Stimulated activated CD8-positive, alpha-beta memory T cell treated with anti-CD3 and anti-CD28 coated beads, Interleukin-7, amount 100 ng/mL, for 1 hour (primary cell): ENCODE measurements at places on chromosomes 12 and 14.

DNA sequence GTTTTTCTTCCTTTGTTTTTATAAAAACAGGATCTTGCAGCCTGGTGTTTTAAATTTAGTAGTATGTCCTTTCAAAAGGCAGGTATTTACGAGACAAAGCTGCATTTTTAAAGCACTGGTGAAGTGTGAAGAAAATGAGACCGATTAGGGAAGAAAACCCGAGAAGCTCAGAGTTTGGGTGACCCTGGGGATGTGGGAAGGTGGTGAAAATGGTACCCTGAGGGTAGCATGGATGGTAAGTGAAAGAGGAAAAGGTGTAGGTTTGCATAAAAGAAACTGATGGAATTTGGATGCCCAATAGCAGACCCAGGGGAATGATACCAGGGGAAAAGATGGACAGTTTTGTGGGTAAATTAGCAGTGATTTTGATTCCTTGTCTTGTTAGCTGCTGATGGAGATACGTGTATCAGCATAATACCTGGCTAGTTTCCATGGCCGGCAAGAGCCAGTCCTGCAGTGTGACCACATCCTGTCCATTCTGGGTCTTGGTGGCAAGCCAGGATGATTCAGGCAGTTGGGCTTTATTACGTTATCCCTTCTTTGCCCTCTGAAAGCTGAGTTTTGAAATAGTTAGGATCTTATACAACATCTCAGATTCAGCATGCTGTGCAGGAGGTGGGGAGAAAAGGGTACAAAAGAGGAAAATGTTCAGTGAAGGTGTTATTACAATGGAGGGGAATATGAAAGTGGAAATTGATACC is 8.9 kb downstream of the BICD1 start:
- DNase-seq, result no peak

DNA sequence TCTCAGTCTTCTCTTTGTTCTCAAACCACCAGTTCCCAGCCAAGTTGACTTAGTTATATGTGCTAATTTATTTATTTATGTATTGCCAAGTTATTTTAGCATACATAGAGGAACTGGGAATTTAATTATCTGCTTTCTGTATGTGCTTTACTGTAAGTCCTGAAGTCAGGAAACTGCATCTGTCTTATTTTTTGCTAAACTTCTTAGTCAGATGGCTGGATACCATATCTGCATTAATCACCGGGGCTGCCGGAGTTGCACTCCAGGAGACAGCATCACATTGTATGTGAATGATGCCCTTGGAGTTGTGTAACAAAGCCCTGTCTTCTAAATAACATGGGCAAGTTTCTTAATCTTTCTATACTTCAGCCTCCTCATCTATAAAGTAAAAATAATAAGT is 96.2 kb downstream of the MON2 start:
- DNase-seq, result no peak

GRCh38 chr14:91390165-91390778 is 27.3 kb downstream of the CCDC88C start:
- DNase-seq, result no peak

DNA sequence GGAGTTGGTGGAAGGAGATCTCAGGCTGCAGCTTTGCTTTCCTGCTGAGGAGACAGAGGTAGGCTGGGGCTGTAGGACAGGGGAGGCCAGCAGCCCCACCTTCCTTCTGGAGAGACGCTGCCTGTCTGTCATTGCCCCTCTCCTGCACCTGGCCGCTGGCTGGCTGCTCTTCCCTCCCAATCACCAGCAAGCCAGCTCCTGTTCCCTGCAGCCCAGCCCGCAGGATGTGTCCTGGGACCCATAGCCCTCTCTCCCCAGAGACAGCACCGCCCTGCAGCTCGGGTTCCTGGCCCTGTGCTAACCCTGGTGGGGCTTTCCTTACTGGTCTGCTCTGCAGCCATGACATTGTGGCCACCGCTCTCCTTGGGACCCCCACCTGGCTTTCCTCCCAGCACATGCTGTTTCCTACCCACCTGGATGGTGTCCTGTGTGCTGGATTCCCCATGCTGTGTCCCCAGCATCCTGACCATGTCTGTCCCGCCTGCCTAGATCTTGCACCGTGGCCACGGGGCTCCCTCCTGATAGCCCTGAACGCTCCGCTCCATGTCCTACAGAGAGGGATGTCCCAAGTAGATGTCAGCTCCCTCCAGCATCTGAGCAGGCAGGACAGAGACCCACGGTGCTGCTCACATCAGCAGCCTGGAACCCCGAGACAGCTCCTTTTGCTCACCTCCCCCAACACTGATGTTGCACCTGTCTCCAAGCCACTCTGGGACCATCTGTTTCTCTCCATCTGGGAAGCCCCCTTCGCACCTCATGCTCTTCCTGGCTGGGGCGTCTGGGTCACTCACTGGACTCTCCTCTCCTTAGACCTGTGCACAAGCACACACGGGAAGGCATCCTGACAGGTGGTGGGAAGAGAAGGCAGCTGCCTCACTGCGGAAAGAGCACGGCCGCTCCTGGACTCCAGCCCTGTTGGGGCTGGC is 1.1 kb upstream of the MTA1 start:
- no peak for DNase-seq

- no peak for DNase-seq
These were observed 124.7 kb downstream of the PAPOLA start for GRCh38 chr14:96626916-96627315.

DNA sequence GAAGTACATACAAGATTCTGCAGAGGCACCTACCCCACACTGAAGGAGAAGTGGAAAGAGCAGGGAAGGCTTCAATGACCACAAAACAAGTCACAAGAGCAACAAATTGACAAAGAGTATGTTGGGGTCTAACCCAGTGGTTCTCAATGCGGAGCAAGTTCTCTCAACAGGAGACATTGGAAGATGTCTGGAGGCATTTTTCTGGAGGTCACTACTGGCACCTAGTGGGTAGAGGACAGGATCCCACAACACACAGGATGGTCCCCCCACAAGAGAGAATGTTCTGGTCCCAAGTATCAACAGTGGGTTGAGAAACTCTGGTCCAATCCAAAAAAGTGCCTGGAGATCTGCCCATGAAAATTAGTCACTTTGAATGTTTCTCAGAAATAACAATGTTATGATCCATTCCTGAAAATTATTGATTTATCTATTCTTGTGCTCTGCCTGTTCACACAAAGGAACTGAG is 3.4 kb downstream of the SSH1 start:
- no peak for DNase-seq

GRCh38 chr12:26936559-26937442 is 980 bp downstream of the INTS13 start:
- no peak for DNase-seq

- DNase-seq, result no peak
These were observed 38.7 kb downstream of the PRICKLE1 start for GRCh38 chr12:42550800-42551199.

DNA sequence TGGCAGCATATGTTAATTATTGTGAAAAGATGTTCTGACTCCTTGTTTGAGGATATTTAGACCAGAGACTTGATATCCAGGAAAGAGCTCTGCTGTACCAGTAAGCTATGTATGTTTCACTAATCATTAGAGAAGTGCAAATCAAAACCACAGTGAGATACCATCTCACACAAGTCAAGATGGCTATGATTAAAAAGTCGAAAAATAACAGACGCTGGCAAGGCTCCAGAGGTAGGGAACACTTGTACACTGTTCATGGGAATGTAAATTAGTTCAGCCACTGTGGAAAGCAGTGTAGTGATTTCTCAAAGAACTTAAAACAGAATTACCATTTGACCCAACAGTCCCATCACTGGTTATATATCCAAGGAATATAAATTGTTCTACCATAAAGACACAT is 171.6 kb downstream of the DPY19L2 start:
- no peak for DNase-seq

GRCh38 chr14:99199846-99200653 is 71.9 kb downstream of the BCL11B start:
- no peak for DNase-seq

GRCh38 chr12:3292677-3293412 is 198.2 kb upstream of the PRMT8 start:
- DNase-seq, result no peak

DNA sequence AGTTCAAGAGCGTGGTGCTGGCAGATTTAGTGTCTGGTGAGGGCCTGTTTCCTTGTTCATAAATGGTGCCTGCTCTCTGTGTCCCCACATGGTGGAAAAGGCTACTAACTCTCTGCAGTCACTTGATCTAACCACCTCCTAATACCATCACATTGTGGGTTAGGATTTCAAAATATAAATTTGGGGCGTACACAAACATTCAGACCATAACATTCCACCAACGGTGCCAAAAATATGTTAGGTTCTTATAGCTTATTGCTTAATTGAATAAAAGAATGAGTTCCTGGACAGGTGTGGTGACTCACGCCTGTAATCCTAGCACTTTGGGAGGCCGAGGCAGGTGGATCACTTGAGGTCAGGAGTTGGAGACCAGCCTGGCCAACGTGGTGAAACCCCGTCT is 3.4 kb upstream of the DYRK2 start:
- no peak for DNase-seq

DNA sequence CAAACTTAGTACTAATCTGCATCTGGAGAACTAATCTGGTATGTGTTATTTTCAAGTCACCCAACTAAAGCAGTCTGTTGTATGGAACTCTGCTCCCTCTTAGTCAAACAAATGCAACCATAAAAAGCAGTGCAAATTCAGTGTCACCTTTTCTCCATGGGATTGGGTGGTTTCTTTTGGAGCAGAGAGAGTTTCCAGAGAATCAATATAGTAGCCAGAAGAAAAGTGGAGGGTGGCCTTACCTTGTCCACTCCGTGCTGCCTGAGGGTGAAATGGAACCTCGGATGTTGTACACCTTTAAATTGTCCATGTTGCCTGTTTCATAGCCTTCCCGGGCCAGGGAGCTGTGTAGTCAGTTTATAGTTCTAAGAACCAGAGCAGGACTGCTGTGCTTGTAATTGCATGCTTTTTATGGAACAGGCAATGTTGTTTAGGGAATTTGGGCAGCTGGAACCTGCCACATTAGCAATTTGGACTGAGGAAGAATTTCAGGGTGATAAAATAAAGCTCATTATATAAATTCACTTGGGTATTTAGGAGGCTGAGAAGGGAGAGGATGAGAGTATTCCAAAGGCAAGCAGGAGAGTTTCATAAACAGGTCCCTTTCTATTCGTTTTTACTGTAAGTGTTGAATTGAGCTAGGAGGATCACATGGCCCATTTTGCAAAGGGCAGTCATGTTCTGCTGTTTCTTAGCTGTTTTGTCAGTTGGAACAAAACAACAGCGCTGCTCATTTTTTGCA is 60.5 kb downstream of the CRADD start:
- DNase-seq, result no peak

GRCh38 chr14:102087762-102088011 is 843 bp upstream of the HSP90AA1 start:
- DNase-seq, result no peak

DNA sequence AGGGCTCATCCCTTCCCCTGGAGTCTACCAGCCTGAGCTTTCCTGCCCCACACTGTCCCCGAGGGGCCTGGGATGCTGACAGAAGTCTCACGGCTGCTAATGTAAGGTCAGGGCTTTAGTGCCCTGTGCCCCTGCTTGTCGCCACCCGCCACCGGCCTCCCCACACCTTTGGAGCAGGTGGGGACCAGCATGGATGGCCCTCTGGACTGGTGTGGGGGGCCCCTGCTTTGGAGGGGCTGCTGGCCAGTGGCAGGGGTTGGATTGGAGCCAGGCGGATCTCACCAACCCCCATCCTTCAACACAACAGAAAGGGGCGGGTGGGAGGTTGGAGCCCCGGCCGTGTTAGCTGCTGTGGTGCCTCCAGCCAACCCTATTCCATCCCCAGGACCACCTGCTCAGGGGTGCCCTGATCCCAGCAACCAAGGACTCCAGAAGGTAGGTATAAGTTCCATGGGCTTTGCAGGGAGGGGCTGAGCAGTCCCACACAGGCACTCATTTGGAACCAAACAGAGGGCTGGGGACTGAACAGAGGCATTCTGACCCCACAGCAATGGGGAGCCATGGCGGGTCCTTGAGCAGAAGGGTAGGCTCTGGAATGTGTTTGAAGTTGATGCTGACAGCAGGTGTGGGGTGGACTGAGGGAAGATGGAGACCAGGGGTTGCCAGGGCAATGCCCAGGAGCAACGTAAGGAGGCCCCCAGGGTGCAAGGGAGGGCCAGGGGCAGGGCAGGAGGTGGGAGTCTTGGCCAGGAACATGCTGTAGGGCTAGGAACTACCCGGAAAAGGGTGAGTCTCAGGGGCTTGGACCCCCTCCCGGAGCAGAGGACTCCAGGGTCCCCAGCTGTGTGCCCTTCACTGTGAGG is 145.1 kb upstream of the C14orf180 start:
- DNase-seq, result no peak

GRCh38 chr14:74932401-74932901 is 9.4 kb upstream of the RPS6KL1 start:
- DNase-seq, result no peak

DNA sequence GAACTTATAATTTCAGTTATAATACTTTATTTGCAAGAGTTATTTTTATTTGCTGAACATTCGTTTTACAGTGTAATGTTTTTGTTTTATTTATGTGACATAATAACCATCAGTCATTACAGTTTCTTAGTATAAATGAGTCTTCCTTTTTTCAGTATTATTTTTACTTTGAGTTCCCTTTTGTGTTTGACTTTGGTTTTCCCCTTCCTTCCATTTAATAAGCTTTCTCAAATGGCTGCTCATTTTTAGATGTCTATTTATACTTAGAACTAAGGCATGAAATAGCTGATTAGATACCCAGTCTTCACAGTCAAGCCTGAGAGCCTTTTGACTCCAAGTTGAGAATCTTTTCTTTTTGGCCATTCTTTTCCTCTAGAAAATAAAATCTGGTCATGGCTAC is 404.5 kb downstream of the LRFN5 start:
- DNase-seq, result no peak

DNA sequence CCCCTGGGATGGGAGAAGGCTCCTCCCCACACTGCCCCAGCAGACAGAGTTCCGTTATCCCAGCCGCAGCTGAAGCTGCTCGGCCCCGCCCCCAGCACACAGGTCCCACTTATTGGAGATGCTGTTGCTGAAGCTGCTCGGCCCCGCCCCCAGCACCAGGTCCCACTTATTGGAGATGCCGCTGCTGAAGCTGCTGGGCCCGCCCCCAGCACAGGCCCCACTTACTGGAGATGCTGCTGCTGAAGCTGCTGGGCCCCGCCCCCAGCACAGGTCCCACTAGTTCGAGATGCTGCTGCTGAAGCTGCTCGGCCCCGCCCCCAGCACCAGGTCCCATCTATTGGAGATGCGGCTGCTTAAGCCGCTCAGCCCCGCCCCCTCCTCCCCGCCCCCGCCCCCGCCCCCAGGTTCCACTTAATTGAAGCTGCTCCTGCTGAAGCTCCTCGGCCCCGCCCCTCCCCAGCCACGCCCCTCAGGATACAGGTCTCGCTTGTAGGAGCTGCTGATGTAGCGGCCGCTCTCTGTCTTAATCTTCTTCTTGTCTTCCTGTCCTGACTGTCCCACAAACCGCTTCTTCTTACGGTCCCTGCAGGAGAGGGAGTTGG is 12.0 kb downstream of the CFAP73 start:
- DNase-seq, result no peak

DNA sequence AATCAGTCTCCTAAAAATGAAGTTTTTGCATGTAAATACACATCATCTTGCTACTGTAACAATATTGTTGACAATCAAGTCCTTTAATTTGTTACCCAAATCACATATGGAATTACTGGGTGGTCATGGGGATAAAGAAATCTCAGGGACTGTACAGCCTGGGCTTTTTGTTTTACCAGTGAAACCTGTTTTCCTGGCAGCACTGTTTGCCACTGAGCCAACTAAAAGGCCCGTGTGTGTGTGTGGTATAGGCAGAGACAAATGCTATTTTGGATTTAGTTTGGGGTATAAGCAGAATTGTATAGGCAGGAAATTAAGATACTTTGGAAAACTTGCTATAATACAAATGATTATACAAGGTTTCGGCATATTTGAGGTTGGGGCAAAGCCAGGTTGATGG is 5.7 kb downstream of the NUP37 start:
- no peak for DNase-seq

- DNase-seq, result no peak
These were observed 83.8 kb upstream of the DUSP6 start for GRCh38 chr12:89436062-89436461.
